ENCODE measurements at places on chromosomes 3 and 15.
A peak's percentile ranks its signal among the peaks of the same experiment; 100 is the strongest.

- no peak for DNase-seq
Measured at GRCh38 chr15:49742381-49742780, 121.5 kb downstream of the DTWD1 start.

GRCh38 chr15:37765786-37766185 is 168.7 kb upstream of the TMCO5A start:
- DNase-seq = peak; percentile 49

- DNase-seq = no peak
Measured at GRCh38 chr3:51350751-51351150, 34.3 kb upstream of the MANF start.

GRCh38 chr3:42635111-42635510 is 18.4 kb upstream of the ZBTB47 start:
- DNase-seq = no peak

DNA sequence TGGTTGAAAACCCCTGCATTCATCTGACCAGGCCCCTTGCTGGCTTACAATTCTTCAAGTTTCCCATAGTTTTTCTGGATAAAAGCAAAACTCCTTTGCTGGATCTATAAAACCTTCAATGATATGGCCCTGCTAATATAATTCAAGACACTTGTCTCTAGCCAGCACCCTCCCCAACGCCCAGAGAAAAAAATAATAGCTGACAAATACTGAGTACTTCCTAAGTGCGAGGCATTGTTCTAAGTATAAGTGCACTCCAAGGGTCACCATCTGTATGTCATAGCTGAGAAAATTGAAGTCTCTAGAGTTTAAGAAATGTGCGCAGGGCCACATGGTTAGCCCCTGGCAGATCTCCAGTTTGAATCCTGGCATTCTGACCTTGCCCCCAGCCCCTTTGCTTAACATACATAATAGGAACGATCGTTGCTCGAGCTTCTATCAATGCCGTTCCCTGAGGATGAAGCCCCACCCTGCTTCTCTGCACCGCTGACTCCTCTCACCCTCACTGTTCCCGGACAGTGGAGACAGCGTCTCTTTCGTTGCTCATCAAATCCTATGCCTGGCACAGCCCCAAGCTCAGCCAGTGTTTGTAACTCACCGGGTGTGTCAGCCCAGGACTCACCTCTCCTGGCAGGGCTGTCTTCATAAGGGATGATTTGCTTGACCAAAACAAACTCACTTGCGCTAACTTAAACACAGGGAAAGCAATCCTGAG is 377.1 kb upstream of the PROK2 start:
- DNase-seq = no peak

DNA sequence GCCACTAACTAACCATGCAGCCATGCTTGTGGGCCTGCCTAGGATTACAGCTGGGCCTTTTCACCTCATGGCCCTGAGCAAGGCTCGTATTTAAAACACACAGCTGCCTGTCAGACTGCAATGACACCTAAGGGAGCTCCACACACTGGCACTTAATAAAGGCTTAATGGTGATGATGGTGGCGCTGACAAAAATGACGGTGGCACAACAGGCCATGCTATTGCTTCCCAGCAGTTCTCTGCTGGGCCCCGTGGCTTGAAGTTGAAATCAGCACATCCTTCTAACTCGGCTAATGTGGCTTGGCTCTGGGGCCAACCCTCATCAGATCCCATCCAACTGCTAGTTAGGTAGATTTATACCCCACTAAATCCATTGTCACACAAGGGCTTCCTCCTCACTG is 112.9 kb downstream of the FHIT start:
- no peak for DNase-seq

DNA sequence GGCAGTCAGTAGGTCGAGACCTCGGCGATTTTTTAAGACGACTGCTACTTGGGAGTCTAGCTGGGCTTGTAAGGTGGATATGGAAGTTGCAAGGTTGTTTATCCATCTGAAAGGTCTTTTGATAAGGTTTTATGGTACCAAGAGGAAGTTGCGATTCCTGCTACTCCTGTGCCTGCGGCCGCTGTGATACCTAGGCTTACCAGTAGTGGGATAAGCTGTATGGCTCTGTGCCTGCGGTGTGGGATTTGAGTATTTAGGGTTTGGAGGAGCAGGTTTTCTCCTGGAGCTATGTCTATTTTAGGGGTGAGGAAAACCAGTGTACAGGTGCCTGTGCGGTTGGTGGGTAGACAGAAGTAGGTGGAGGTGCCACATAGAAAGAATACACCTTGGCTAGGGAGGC is 1059.8 kb downstream of the SI start:
- no peak for DNase-seq

- no peak for DNase-seq
Measured at GRCh38 chr15:61057376-61057775, 171.7 kb downstream of the RORA start.

DNA sequence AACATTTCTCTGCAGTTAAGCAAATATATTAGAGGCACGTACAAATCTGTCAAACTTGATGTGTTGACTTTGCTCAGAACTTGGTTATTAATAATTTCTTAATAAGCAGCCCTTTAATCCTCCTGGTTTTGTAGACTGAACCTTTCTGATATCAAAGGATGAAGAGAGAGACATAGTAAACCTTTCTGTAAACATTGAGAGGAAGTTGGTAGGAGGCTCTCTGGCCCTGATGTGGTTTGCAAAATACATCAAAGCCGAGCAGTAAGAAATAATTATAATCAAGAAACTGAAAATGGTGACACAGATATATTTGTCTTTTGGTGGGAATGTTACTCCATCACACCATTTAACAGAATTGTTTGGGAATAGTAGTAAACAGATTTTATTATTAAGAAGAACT is 111.9 kb downstream of the OXSM start:
- no peak for DNase-seq

- DNase-seq = no peak
Measured at GRCh38 chr3:64873400-64873799, 185.6 kb upstream of the ADAMTS9 start.

- peak; percentile 38 for DNase-seq
Measured at GRCh38 chr15:40471105-40471807, 472 bp downstream of the CHST14 start.

DNA sequence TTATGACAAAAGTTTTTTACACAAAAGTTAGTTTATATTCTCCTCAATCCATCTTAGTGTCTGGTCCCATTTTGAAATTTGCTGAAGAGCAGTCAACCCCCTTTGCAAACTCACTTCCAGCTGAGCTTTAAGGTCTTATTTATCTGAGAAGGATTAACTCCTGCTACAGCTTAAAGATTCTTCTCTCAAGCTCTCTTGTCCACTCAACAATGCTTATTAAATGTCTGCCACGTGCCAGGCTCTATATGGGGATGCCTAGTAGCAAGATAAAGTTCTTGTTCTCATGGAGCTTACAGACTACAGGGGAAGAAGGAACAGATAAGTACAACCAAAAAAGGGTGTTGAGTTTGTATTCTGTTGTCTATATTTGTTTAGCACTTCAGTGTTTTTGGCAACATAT is 18.7 kb downstream of the TMPRSS7 start:
- no peak for DNase-seq

GRCh38 chr15:25795712-25796111 is 67.4 kb downstream of the ATP10A start:
- no peak for DNase-seq

DNA sequence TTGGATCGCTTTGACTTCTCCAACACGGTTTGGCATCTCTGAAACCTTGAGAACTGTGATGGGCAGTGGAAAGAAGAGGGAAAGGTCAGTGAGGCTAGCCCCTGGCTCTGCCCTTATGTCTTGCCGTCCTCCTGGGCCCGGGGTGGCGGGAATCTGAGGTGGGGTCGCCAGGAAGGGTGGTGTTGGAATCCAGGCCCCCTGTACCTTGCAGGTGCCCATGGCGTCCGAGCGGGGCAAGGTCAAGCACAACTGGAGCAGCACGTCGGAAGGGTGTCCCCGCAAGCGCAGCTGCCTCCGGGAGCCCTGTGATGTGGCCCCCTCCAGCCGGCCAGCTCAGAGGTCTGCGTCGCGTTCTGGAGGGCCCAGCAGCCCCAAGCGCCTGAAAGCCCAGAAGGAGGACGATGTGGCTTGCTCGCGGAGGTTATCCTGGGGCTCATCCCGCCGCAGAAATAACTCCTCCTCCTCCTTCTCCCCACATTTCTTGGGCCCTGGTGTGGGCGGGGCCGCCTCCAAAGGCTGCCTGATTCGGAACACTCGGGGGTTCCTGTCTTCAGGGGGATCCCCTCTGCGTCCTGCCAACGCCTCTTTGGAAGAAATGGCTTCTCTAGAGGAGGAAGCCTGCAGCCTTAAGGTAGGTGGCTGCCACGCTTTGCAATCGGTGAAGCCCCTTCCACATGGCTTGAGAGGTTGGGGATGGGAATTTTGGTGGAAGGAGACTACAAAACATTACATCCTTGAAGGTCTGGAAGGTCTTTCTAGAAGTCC is 907 bp downstream of the TATDN2 start:
- peak; percentile 2 for DNase-seq

DNA sequence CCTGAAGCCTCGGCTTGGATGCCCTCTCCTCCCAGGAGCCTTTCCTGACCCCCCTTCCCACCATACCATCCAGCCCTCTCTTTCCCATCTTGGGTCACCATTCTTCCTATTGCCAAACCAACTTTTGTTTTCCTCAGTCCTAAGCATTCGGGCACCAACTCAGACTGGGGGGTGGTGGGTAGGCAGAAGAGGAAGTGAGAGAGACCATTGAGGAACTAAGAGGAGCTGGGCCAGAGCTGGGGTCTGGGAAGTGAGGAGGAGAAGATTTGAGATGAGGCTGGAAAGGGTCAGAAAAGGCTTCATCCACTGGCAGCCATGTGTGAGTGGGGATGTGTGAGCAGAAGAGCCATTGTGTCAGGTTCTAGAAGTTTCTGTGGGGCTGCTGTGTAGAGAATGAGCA is 37.7 kb downstream of the TKT start:
- DNase-seq = no peak

- DNase-seq = peak; percentile 15
Measured at GRCh38 chr3:197590313-197590962, 34.7 kb upstream of the BDH1 start.

DNA sequence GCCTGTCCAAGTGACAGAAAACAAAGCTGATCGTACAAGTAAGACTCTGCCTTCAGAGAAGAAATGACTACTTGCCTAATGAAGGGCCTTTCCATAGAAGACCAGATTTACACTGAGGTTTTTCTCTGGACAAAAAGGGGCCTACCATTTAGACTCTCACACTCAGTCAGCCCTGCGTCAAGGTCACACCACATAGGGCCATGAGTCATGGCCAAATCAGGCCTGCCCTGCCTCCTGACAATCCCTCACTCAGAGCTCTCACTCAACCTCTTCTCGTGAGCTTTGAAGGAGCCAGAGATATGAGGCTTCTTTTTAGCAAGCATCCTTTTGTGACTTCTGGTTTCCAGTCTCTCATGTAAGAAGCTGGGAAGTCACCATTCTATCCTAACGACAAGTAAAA is 68.1 kb upstream of the NMNAT3 start:
- no peak for DNase-seq

- peak; percentile 90 for DNase-seq
Measured at GRCh38 chr15:23647421-23648370, at the start of gene MAGEL2. TSS of gene MAGEL2 (minus strand) at chr15:23647867. CDS start at chr15:23647742, 125 bp downstream.

All from brain (organoid and tissue), 16 donors.